ENCODE measurements at places on chromosomes 7 and 10.

- no peak for DNase-seq
These were observed 25.4 kb downstream of the CALD1 start for GRCh38 chr7:134804854-134805253.

GRCh38 chr10:46550795-46551700 lies 5.4 kb downstream of the GPRIN2 start:
- no peak for DNase-seq

DNA sequence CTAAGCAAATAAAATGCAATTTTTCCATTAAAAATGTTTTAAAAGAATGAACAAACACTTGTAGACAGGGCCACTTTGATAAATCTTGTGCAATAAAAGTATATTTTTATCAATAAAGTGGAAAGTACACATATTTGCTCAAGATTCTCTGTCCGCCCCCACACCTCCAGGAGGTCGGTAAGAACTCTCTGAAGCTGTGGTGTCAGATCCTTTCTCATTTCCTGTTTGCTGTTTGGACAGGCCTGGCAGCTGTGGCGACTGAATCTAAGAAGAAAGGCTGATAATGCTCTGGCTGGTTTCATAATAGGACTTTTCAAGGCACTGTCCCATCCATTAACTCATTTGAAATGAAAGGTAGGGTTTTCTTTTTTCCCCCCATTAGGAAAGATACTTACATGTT lies 15.3 kb upstream of the ASB4 start:
- no peak for DNase-seq

DNA sequence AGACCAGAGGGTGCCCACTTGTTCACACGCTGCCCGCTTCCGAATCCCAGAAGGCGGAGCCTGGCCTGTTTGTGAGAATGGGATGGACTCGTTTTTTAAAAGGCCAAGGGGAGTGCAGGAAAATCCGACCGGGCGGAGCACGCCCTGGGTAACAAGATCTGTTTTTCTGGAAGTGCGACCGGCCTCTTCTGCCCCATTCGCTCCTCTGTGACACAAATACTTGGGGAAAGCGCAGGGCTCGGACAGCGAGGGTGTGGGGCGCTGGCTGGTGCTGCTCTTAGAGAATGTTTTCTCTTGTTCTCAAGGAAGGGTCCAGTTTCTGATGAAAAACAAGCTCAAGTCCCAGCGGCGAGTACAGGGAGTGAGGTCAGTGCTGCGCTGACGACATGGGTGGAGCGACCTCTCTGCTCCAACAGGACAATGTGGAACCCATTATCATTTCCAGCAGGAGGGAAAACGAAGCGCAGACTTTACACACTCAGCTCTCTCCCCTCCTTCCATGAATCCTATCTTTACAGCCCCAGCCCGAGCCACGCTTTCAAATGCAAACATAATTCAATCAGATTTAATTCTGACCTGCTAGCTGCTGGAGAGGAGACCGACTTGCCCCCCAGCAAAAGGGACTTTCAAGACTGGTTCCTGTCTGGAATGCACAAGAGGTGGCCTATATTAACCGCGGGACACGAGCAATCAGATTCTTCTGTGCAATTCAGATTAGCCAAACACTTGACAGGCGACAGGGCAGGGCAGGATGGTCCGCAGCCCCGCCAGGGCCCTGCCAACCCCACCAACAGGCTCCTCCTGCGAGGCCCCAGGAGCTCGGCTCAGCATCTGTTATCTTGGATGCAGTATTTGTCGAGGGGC lies 1.1 kb downstream of the RADIL start:
- DNase-seq = no peak

DNA sequence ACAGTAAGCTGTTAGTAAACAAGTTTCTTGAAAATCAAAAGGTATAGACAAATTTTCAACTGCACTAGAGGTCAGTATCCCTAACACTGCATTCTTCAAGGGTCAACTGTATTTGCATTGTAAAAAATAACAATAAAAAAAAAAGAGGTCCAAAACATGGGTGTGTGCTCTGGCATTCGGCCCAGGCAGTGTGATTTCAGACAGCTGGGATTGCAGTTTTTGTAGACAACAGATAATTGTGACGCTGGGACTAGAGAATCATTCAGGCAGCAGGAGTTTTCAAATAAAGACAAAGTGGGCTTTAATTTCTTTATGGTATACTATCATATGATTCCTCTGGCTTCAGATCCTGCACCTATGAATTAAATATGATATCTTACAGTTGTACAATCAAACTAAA lies 543.2 kb upstream of the SEMA3D start:
- DNase-seq = no peak

DNA sequence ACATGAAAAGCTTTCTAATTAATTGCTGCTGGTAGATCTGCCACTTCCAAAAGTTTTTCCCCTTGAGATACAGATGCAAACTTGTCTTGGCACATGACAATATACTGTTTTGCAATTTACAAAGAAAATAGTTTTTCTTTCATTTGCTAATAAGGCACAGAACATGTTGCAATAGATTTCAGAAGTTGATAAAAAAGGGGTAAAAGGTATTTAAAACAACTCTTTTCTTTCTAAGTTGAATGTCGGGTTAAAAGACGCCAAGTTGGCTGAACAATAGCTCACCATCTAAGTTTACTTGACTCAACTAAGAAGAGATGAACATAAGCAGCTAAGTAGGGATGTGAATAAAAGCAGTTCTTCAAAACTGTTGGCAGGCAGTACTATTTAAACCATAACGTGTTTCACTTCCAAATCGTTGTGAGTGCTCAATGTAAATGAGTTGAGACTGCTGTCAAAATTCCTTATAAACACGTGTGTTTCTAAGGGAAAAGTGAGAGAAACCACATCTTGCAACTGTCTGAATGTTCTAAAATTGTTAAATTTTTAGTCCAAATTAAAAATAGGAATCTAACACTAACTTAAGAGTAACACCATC lies 14.5 kb upstream of the THSD7A start:
- DNase-seq = no peak

- no peak for DNase-seq
These were observed 76.8 kb downstream of the TMEM106B start for GRCh38 chr7:12287901-12288300.

DNA sequence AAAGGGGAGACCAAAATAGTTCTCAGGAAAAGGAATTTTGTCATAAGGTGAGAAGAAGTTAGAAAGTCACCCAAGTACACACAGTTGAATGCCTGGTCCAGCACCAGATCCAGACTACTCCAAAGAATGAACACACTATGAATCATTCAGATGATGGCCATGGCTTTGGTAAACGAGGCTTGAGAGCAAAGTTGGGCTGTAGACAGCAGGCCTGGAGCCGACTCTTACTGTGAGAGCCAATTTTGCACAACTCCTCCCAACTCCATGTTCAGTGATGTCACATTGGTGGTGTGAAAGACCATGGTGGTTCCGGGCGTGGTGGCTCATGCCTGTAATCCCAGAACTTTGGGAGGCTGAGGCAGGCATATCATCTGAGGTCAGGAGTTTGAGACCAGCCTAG lies 131.6 kb downstream of the PKD1L1 start:
- no peak for DNase-seq

Measured in activated T-helper 9 cell treated with anti-CD3 and anti-CD28 coated beads, Interleukin-2, amount 50 U/mL, for 16 hours (primary cell).